OCI-LY7 (cell line): ENCODE measurements at places on chromosomes 5 and 9. TPM values are rescaled to one million over a fixed set of nuclear protein-coding genes. Genes with fewer than 3 reads are reported as not detected.

The RBM22 gene
- 45.6 and 46.8 TPM in 2 replicates for total RNA-seq

DNA sequence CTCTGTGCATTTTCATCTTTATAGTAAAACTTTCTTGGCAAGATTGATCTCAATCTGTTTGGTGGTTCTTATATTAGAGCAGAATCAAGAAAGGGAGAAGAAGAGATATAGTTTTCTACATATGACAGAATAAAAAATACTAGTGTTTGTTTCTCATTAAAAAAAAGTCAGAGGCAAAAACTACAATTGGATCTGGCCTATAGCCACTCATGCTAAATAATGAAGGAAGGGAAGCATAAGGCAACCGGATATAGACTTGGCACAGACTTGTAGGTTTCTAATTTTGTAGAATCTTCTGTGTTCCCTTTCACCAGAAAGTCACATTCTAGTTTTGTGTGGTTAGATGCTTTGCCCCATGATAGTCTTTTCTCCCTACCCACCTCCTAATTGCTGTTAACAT is 306.2 kb downstream of the PIK3R1 start:
- DNase-seq: no peak

DNA sequence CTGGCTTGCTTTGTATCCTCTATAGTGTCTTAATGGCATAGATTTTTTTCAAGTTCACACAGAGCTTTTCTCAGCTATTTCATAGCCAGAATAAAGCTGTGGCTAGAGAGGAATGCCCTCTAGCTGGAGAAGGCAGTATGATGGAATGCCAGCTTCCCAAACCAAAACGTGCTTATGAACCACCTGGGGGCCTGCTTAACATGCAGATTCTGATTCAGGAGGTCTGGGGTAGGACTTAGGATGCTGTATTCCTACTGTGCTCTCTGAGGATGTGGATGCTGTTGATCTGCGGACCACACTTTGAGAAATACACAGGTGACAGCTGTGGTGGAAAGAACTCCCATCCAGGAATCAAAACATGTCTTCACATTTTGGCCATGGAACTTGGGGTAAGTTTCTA is 49.9 kb upstream of the DPYSL3 start:
- no peak for DNase-seq

- peak; percentile 90 for DNase-seq
These were observed 192.6 kb upstream of the RASA1 start for GRCh38 chr5:87074934-87075541.

DNA sequence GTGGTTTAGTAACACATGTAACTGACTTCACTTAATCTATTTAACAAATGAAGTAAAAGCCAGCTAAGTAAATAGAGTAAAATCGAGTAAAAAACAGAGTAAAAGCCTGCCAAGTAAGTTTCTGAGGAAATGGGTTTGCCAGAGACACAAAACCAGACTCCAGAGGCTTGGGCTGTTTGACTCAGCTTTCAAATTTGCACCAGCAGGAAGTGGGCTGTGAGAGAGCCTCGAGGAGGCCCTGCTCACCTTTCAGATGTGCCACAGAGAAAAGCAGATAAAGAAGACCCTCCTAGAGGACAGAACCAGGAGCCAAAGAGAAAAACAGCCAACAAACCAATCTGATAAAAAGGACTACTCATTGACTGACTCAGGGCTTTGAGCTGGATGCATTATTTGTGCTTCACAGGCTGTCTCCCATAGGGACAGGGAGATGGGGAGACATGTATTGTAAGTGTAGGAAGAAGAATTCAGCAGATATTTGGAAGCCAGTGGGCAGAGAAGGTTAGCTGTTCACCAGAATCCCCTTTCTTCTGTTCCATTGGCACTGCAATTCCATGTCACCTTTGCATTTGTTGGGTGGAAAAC is 14.4 kb upstream of the AMACR start:
- no peak for DNase-seq

GRCh38 chr9:133429214-133429613 is 7.0 kb downstream of the ADAMTS13 start:
- no peak for DNase-seq

DNA sequence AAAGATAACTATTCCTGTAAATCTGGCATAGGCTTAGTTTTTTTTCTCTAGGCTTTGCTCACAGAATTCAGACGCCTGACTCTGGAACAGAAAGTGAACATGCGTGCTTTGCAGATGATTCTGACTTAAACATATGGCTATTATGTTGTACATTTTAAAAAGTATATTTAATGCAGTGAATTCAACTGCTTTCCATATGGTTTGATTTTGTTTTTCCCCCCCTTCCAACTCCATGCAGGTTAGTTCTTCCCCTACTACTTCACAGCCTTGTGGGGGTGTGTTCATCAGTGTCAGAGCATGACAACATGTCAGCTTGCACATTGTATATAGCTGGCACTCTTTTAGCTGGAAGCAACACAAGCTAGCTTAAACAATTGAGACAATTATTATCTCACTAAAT is 226.8 kb downstream of the TMEM167A start:
- DNase-seq: no peak

GRCh38 chr9:84857211-84857610 is 187.7 kb downstream of the NTRK2 start:
- DNase-seq: no peak

GRCh38 chr5:5409151-5409810 is 13.2 kb upstream of the ICE1 start:
- DNase-seq: peak; percentile 83

- DNase-seq: no peak
These were observed 31.6 kb upstream of the ENHO start for GRCh38 chr9:34554211-34555001.

DNA sequence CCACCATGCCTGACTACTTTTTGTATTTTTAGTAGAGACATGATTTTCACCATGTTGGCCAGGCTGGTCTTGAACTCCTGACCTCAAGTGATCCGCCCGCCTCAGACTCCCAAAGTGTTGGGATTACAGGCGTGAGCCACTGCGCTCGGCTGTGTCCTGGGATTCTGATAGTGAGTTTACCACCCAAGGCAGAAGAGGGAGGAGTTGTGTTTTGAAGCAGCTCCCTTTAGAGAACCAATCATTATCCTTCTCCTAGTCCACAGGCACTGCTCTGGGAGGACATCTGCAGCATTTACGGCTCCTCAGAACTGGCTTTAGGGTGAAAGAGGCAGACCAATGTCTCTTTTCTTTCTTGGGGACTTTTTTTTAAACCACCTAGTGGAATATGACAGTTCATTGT is 5.7 kb downstream of the C9orf152 start:
- DNase-seq: no peak

DNA sequence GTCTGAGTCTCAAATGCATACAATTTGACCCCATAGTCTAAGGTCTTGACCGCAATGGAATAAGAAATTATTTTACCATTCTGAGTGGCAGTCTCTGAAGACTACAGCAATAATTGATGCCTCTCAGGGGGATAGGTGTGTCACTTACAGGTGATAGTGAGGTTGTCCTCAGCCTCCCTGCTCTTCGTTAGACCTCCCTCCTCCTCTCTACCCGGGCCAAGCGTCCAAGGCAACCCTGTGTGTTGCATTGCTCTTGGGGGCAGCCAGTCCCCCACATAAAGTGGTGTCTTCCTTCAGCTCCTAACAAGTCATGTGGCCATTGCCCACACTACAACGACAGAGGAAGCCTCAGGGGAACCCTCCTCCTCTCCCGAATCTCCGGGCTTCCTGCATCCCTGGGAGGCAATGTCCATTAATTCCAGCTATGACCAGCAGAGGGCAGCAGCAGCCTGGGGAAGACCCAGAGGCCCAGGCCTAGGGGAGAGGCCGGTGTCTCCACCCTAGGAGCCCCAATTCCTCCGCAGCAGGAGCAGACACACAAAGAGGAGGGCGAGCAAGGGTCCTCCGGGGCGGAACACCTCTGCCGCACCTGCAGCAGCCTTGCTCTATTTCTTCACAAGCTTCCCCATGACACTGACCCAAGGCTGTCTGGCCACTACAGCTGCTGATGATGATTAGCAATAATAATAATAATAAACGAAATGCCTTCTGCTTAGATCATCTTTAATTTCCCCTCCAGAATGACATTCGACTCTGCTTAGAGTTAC is 134.8 kb downstream of the KCNIP1 start:
- DNase-seq: peak; percentile 49

GRCh38 chr5:77168161-77168878 is 42.2 kb upstream of the PDE8B start:
- DNase-seq: no peak

DNA sequence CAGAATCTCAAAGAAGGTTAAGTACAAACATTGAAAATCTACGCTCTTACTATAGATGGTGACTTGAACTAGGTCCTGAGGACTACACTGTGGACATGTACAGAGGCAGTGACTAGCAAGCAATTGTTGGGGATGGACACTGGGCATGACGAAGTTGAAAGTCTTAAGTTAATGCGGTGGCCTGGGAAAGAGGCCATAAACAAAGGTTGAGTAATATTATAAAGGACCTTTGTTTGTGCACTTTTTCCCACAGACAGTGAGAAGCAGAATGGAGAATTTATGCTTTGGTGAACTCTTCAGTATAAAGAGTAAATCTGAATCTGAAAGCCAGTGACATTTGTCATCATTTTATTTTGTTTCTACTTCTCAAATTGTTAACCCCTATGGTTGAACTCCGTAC is 15.3 kb downstream of the ALDH1A1 start:
- DNase-seq: no peak
